ENCODE measurements at places on chromosomes 5 and 9. TPM values are rescaled to one million over a fixed set of nuclear protein-coding genes. Genes with fewer than 3 reads are reported as not detected.

DNA sequence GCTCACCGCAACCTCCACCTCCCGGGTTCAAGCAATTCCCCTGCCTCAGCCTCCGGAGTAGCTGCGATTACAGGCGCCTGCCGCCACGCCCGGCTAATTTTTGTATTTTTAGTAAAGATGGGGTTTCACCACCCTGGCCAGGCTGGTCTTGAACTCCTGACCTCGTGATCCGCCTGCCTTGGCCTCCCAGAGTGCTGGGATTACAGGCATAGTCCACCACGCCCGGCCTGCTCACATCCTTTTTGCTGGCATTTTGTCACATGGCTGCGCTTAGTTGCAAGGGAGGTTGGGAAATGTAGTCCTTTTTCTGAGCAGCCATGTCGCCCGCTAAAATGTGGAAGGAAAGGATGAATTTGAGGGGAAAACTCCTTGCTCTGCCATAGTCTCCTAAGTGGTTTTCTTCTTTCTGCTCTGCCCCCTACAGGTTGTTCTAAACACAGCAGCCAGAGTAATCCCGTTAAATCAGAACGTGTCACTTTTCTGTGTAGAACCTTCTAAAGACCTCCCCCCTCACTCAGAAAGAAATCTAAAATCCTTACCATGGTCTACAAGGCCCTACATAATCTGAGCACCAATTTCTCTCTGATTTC, 57.8 kb upstream of the HSPA9 start:
- peak; percentile 48 for DNase-seq

DNA sequence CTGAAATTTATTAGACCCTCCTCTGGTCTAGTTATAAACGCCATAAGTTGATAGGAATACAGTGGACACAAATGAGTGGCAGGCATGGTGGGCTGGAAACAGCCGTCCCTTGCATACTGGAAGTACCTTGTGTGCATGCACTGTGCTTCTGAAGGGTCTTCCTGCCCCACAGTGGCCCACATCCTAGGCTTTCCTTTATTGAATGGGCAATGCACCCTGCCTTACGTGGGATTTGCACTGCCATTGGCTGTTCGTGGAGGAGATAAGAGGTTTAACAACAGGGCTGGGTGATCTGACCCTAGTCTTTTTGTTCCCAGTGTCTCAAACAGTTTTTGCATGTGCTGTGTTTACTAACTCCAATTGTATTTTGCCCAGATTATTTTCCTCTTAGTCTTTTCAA, 480.8 kb downstream of the GADD45G start:
- no peak for DNase-seq

GRCh38 chr5:80711938-80712337, 57.2 kb upstream of the DHFR start:
- no peak for DNase-seq

The CATSPER3 gene
- 0.42 TPM for total RNA-seq

All from left lung (tissue), 14 donors.